Activated naive CD4-positive, alpha-beta T cell treated with anti-CD3 and anti-CD28 coated beads, Interleukin-2, amount 10 ng/mL, durations not matched to agents 7 days and 5 days (primary cell): ENCODE measurements at places on chromosomes 13 and 19.

DNA sequence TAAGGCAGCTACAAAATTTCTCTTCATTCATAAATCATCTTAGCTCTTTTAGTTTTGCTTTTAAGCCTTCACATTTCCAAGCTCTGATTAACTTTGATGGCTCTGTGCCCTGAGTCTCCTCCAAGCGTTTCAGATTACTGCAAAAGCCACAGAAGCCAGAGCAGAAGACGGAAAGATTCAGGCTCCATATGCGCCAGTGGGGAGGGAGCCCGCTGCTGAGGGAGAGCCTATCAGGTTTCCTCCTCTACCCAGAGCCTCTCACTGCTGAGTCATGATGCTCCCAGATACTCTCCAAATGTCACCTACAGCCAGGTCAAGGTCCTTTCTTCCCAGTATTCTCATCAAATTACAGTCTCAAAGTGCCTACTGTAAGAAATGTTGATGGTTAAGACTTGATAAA, 193.6 kb downstream of the RAP2A start:
- DNase-seq: no peak

- no peak for DNase-seq
Observed at GRCh38 chr13:37602733-37603381, 4.3 kb upstream of the POSTN start.

DNA sequence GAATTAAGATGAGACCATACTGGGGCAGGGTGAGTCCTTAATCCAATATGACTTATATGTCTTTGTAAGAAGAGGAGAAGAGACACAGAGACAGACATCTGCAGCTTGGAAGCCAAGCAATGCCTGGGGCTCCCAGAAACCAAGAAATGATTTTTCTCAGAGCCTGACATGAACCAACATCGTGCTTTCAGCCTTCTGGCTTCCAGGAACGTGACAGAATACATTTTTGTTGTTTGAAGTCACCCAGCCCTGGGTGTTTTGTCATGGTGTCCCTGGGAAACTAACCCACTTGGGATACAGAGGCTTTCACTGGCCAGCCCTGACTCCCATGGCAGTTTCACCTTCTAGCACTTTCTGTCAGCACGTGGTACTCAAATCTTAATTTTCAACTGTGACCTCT, 95.3 kb upstream of the SLC10A2 start:
- DNase-seq: no peak

GRCh38 chr19:6720369-6721137, at the start of gene C3:
C3 (minus strand) TSS chr19:6720650; CDS start chr19:6720589, 61 bp downstream.
- no peak for DNase-seq

DNA sequence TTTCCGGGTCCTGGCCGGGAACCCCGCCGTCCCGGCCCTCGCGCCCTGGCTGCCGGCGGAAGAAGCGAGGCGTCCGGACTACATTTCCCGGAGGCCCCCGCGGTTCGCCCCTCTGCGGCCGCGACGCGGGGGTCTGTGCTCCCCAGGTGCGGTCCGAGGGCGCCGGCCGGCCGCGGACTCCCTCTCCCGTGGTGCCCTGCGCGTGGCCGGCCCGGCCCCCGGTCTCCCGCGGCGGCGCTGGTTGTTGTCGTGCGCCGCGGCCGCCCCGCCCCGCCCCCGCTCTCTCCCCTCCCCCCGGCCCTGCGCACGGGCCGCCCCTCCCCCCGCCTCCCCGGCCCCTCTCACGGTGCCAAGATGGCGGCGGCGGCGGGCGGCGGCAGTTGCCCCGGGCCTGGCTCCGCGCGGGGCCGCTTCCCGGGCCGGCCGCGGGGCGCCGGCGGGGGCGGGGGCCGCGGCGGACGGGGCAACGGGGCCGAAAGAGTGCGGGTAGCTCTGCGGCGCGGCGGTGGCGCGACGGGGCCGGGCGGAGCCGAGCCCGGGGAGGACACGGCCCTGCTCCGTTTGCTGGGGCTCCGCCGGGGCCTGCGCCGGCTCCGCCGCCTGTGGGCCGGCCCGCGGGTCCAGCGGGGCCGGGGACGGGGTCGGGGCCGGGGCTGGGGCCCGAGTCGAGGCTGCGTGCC, at the start of gene KMT2B:
KMT2B (plus strand) TSS at position 339 of the 680 bp plus-strand sequence; CDS start at position 355, 16 bp downstream.
- DNase-seq: no peak

- DNase-seq: no peak
Observed at GRCh38 chr19:8635422-8635821, 5.0 kb downstream of the NFILZ start.

DNA sequence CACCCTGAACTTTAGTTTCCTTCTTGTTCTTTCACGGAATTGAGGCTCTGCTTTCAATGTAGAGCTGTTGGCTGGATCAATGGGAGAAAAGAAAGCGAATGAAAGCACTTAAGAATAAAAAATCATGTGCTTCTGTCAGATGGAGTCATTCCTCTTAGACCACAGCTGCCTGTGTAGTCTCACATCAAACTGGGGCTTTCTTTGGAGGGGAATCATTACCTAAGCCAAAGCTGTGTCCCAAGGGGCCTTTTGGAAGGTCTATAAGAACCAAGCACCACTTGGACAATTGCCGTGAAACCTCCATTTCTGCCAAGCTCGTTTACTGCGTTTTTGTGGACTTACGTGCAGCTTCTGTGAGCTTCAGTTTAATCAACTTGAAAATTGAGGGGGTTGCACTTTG, 44.2 kb upstream of the RNF113B start:
- no peak for DNase-seq

DNA sequence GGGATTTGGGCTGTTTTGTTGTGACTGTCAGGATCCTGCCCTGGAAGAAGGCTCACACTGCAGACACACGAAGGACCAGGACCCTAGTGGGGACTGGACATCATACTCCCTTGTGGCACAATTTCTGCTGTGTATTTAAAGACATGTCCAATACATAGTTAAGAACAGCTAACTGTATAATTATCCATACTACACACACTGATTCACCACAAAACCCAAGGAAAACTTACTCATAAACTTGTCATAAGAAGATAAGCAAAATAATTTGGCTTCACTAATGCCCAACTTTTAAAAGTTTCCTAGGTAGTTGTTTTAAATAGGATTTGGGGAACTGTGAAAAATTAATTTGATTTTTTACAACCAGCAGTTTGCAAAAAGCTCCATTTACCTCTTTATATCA, 46.1 kb downstream of the LATS2 start:
- no peak for DNase-seq

GRCh38 chr19:38715555-38715954, 28.7 kb downstream of the CAPN12 start:
- DNase-seq: no peak

GRCh38 chr13:98260357-98261164, 83.5 kb upstream of the RNF113B start:
- DNase-seq: no peak

- no peak for DNase-seq
Observed at GRCh38 chr19:14555918-14556661, 15.8 kb downstream of the NDUFB7 start.

- DNase-seq: no peak
Observed at GRCh38 chr13:24894277-24894971, 130.5 kb downstream of the RNF17 start.

GRCh38 chr13:77429320-77430142, 102.6 kb upstream of the MYCBP2 start:
- no peak for DNase-seq

- no peak for DNase-seq
Observed at GRCh38 chr19:1522838-1523237, 1.0 kb upstream of the PLK5 start.

GRCh38 chr13:78787190-78787589, 128.2 kb upstream of the OBI1 start:
- no peak for DNase-seq

DNA sequence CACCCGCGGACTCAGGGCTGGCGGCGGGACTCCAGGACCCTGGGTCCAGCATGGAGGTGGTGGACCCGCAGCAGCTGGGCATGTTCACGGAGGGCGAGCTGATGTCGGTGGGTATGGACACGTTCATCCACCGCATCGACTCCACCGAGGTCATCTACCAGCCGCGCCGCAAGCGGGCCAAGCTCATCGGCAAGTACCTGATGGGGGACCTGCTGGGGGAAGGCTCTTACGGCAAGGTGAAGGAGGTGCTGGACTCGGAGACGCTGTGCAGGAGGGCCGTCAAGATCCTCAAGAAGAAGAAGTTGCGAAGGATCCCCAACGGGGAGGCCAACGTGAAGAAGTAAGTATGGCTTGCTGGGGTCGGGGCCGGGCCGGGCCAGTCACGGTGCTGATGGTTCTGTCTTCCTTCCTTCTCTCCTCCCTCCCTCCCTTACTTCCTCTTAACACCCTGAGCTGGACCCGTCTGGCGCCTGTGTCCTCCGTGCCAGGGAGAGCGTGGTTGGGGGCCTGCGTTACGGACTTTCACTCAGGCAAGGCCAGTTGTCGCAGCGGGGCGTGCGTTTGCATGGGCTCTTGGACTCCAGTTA, 1.4 kb downstream of the STK11 start:
- peak; percentile 52 for DNase-seq
